ENCODE measurements at places on chromosomes 2 and 18. TPM values are rescaled to one million over a fixed set of nuclear protein-coding genes. Genes with fewer than 3 reads are reported as not detected.

The FOXI3 gene
- polyA plus RNA-seq: 0.05 TPM

The CNDP1 gene
- polyA plus RNA-seq: 0.13 TPM

The DAPL1 gene
- polyA plus RNA-seq: not detected

The OXER1 gene
- 7.2 TPM for polyA plus RNA-seq

The CHRNA1 gene
- 158 TPM for polyA plus RNA-seq

The C1GALT1C1L gene
- polyA plus RNA-seq: 1.0 TPM

The UGT1A6 gene
- not detected for polyA plus RNA-seq

The SNTG2 gene
- polyA plus RNA-seq: 0.46 TPM
